ENCODE measurements at places on chromosomes 6 and 20.
A peak's percentile ranks its signal among the peaks of the same experiment; 100 is the strongest.

GRCh38 chr6:159436581-159436980 is 256.5 kb downstream of the SOD2 start:
- no peak for DNase-seq

DNA sequence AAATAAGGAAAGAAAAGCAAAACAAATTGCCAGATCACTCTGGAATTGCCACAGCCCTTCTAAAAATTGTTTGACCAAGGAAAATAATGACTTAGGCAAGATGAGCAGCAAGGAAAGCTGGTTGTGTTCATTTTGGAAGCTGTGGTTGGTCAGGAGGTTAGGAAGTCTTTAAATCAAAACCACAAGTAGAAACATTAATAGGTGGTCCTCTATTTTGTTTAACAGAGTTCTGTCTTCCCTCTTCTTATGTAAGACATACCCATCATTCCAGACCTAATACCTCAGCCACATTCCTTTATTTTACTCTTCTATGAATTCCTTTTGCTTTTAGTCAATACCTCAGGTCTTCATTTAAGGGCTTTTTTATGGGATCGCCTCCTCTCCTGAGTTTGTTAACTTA is 422.2 kb upstream of the PLCB4 start:
- DNase-seq: no peak

GRCh38 chr6:136108361-136108945 is 141.7 kb downstream of the MTFR2 start:
- no peak for DNase-seq

- DNase-seq: peak; percentile 48
Measured at GRCh38 chr20:64083378-64083803, 807 bp downstream of the LKAAEAR1 start.

- DNase-seq: no peak
Measured at GRCh38 chr20:3472105-3472504, 1.3 kb downstream of the ATRN start.
